GM10248 (cell line): ENCODE measurements at places on chromosomes 13 and 19.

- DNase-seq: no peak
Observed at GRCh38 chr13:94319501-94319900, 160.0 kb downstream of the DCT start.

DNA sequence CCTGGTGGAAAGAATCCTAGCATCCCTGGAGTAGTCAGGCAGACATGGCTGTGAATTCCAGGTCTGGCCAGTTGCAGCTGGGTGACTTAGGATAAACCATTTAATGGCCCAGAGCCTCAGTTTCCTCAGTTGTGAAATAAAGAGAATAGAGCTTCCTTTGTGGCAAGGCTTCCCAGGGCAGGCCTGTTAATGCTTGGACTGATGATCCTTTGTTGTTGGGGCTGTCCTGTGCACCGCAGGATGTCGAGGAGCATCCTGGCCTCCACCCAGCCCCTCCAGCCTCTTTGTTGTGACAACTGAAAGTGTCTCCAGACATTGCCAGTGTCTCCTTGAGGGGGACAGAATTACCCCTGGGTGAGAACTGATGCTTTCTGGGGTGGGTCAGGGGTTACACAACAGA is 16.3 kb downstream of the LYL1 start:
- DNase-seq: no peak

- no peak for DNase-seq
Observed at GRCh38 chr13:67223742-67224141, 6.4 kb downstream of the PCDH9 start.

- DNase-seq: no peak
Observed at GRCh38 chr13:109870274-109870673, 83.9 kb upstream of the IRS2 start.

DNA sequence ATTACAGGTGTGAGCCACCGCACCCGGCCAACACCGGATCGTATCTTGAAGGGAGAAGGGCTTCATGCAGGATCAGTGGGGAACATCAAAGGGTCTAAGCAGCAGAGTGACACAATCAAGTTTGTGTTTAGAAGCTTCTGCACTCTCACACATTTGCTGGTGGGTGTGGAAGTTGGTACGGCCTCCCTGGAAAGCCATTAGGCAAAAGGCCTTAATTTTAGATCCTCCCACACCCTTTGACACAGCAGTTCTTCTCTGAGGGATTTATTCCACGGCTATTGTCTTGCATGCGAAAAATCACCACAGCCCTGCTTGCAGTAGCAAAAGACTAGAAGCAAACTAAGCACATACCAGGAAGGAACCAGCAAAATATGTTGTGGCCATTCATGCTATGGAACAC is 18.3 kb upstream of the SLC1A5 start:
- no peak for DNase-seq

DNA sequence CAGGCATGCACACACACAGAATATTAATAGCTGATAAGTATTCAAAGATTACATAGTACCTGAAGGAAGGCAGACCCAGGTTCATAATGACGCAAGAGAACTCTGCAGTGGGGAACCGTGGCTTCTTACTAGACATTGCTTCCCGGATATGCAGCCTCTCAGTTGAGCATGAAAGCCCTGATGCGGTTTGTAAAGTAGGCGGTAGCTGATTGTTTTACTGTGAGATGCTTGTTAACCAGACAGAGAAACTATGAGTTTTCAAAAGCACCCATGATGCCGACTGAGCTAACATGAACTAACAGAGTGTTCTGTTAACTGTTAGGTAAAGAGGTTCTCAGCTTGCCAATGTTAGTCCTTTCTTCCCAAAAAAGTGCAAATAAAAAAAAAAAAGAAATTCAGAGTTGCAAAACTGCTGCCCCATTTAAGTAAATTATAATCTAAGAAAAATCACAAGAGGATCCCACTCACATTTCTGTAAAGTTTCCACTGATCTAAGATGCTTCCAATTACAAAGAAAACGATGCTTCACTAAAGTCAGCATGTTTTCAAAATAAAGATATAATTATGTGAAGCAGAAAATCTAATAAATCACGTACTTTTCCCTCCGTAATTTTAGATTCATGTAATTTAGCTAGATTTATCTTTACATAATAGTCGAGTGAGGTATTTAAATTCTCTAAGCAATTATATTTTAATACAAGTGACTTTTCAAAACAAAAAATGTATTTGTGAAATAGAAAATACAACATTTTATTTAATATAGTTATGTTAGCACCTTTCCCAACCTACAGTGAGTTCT is 2.2 kb downstream of the FLT1 start:
- no peak for DNase-seq

GRCh38 chr19:39307822-39308530 is 11.8 kb downstream of the IFNL1 start:
- peak; percentile 8 for DNase-seq

DNA sequence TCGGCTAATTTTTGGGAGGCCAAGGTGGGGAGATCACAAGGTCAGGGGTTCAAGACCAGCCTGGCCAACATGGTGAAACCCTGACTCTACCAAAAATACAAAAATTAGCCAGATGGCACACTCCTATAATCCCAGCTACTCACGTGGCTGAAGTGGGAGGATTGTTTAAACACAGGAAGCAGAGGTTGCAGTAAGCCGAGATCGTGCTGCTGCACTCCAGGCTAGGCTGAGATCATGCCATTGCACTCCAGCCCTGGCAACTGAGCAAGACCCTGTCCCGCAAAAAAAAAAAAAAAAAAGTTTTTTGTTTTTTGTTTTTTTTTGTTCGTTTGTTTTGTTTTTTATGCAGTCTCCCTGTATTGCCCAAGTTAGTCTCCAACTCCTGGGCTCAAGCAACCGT is 21.2 kb downstream of the MAST1 start:
- DNase-seq: no peak

- DNase-seq: no peak
Observed at GRCh38 chr19:6750062-6750461, 10.6 kb downstream of the TRIP10 start.

DNA sequence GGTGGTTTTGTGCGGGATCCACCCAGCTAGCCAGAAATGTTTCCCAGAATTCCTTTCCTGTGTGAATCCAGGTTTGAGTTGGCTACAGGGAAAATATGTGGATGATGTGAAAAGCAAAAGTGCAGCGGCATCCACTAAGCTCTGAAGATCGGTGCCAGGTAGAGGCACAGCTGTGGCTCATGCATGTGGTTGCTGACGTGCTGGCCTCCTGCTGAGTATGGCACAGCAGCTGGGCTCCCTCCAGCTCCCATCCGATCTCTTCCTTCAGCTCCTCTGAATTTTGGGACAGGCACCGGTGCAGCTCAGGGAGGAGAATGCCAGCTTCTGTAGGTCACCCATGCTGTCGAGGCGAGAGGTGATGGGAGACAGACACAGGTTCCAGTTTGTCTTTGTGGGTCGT is 84.0 kb upstream of the GSX1 start:
- no peak for DNase-seq

DNA sequence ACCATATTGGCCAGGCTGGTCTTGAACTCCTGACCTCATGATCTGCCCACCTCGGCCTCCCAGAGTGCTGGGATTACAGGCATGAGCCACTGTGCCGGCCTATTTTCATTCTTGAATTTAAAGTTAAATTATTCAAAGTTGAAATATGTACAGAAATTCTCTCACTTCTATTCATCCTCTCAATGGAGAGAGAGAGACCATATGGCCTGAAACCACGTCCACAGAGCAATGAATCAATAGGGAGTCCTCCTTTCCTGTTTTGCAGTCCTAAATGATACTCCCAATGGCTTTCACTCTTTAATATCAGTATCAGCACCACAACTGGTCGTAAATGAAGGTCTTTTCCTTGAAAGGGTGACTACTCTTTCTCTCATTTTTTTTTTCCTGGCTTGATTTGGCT is 30.5 kb upstream of the KCTD4 start:
- DNase-seq: no peak

DNA sequence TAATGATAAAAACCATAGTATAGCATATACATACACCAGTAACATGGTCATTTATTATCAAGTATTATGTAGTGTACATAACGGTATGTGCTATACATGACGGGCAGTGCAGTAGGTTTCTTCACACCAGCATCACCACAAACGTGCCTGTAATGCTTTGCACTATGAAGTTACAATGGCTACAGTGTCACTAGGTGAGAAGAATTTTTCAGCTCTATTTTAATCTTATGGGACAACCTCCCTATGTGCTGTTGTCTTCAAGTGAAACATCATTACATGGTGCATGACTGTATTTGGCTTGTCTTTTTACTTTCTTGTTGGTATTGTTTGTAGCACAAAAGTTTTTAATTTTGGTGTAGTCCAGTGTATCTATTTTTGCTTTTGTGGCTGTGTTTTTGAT is 18.7 kb downstream of the CDK8 start:
- no peak for DNase-seq

DNA sequence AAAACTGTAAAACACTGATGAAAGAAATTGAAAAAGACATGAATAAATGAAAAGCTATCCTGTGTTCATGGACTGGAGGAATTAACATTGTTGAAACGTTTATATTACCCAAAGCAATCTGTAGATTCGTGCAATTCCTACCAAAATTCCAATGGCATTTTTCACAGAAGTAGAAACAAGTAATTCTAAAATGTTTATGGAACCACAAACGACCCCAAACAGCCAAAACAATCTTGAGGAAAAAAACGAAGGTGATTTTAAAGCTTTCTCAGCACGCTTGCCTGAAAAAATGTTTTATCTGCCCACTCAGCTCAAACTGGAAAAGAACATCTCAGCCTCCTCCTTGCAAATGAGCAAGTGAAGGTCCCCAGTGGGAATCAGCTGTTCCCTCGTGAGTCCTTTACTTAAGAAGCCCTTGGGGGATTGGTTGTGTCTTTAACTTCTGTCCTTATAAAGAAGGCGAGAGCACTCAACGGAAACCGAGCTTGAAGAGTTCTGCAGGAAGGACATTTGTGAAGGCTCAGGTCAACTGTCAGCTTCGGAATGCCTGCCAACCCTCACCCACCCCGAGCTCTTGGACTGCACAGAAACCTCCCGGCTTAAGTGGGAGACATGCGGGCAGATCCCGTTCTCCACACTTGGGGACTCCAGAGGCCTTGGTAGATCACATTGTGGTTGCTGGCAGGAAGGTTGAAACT is 256.0 kb upstream of the IRS2 start:
- DNase-seq: no peak

- no peak for DNase-seq
Observed at GRCh38 chr19:13689085-13689484, 75.2 kb upstream of the MRI1 start.

DNA sequence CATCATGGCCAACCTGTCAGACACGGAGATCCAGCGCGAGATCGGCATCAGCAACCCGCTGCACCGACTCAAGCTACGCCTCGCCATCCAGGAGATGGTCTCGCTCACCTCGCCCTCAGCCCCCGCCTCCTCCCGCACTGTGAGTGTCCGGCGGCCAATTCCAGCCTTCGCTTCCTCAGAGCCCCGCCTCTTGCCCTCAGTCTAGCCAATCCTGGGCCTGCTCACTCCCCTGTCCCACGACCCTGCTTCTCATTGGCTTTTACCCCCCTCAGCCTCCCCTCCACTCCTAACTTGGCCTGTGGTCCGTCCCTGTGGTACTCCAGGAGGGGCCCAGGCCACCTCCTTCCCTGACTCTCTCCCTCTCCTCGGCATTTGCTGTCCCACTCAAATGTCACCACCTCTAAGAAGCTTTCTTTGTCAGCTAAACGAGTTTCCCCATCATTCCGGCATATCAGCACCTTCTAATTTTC is 12.3 kb downstream of the HRC start:
- peak; percentile 86 for DNase-seq

GRCh38 chr13:113656831-113657671 is 947 bp downstream of the ATP4B start:
- DNase-seq: no peak

- DNase-seq: no peak
Observed at GRCh38 chr19:29098863-29099481, 114.0 kb downstream of the UQCRFS1 start.

GRCh38 chr19:388691-389090 is 20.3 kb downstream of the C2CD4C start:
- no peak for DNase-seq

- no peak for DNase-seq
Observed at GRCh38 chr13:79340490-79340889, 65.6 kb downstream of the RBM26 start.

- no peak for DNase-seq
Observed at GRCh38 chr13:79384022-79384610, 21.9 kb downstream of the RBM26 start.

DNA sequence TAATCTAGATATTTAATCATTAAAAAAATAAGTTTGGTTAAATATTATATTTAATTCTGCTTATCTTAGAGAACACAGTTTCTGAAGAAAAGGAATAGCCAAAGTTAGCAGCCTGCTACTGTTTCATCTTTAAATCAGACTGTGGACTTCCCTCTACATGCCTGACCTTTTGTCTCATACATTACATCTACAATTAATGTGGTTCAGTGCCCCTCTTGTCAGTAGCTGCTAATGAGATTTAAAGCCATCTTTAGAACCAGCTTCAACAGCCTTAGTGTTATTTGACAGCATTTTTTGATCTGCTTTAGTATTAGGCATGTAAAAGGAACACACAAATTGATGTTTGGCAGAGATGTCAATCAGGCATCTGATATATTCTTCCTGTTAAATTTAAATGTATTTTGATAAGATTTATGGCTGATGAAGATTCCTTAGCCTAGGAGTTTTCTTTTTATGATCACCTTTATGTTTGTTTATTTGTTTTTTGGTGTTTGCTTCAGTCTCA is 1925.8 kb upstream of the PRR20A start:
- no peak for DNase-seq

DNA sequence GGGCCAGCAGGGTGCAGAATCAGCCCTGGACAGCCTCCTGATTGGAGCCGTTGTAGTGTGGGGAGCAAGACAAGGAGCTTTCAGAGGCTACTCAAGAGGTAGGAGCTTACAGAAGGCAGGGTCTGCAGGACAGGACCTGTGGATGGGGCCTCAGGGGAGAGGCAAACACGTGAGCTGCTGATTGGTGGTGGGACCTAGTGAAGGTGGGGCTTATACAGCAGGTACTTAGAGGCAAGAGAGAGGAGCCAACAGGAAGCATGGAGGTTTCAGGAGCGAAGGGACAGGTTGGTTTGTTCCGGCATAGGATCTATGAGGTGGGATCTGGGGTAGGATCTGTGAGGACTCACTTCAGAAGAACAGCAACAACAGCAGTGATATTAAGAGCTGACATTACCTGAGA is 32.4 kb downstream of the ZSWIM4 start:
- DNase-seq: no peak

DNA sequence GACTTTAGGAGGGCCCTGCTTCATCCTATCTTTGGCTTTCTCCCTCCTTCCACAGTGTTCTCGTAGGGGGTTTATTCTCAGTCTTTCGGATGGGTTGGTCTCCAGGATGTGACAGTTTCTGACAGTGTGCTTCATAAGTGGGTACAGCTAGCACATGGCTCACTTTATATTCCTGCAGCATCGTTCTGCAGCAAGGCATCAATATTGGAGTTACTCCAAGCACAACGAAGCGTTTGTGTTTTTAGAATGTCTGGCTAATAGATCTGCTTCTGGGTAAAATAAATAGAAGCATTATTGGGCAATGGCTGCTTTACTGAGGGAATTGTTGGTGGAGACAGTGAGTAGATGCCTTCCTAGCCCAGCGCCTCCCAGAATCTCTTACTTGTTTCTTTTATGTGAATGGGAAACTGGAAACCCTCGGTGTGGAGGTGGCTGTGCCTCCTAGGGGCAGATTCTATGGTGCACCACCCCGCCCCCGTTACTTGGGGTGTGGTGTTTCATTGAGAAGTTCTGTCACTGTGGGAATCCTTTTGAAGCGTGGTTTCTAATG is 2.0 kb downstream of the FARP1 start:
- no peak for DNase-seq
